ENCODE measurements at places on chromosomes 6 and 20.

- no peak for DNase-seq
These were observed 430.1 kb upstream of the SLC35B3 start for GRCh38 chr6:8865451-8865850.

DNA sequence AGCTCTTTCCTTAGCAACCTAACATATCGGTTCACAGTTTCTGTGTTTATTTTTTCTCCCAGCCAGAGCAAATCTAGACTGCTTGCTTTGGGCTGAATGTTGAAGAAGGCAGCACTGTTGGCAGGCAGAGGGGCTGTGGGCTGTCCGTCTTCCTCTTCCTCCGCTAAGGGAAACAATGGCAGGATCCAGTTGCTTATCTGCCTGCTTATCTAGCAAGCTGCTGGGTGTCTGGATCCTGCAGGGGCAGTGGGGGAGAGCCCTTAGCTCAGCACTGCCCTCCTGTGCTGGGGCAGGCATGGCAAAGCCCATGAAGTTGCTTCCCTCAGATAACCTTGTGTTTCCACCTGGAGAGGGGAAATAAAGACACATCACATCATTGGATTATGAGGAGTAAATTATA lies 92.7 kb upstream of the CD93 start:
- no peak for DNase-seq

DNA sequence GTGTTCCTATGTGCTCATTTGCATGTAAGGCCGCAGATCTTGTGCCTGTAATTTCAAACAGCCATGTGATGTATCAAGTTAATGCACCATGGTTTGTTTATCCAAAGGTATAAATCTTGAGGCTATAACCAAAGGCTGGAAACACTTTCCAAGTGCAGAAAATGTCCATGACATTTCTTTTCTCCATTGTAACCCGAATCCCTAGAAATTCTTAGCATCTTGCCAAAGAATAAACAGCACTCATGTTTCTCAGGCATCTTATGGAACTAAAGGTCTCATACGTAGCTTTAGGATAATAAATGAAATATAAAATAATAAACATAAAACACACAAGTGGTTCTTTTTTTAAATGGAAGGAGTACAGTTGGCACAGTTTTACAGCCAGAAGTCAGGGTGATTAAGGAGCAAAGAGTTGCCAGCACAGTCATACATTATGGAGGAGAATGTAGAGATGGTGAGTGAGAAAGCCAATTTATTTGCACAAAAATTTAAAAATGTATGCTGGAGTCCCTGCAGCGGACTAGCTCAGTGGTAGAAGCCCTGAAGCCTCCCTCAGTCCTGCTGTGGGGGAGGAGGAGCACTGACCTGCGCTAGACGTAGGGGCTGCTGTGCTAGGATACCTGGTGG lies 18.0 kb downstream of the CDH26 start:
- no peak for DNase-seq

DNA sequence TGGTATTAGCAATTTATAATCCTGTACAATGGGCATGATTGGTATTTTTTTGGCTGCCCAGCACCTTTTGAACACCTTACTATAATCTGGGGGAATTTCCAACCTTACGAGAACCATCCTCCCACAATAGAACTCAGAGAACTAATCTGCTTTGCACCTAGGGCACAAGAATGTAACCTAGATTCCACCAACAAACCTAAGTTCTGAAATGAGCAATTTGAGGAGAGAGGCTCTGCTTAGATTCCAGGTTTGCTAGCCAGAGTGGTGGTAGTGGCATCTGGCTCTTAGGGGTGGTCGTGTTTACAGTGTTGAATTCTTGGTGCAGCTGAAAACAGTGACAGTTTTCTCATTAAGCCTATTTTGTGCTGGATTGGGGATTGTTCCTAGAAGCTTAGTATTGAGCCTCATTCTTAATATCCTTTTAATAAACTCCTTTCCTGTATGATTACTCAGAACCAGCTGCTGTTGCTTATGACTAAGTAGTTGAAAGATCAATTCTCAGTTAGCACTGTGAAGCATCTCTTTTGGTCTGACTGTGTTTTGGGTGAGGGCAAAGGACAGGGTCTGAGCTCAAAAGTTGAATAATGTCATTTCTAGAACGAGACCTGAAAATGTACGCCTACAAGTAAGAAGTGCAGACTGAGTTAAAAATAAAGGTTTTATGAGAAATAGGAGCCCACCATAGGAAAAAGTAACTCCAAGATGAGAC lies 385.6 kb downstream of the CDKAL1 start:
- DNase-seq, result no peak

DNA sequence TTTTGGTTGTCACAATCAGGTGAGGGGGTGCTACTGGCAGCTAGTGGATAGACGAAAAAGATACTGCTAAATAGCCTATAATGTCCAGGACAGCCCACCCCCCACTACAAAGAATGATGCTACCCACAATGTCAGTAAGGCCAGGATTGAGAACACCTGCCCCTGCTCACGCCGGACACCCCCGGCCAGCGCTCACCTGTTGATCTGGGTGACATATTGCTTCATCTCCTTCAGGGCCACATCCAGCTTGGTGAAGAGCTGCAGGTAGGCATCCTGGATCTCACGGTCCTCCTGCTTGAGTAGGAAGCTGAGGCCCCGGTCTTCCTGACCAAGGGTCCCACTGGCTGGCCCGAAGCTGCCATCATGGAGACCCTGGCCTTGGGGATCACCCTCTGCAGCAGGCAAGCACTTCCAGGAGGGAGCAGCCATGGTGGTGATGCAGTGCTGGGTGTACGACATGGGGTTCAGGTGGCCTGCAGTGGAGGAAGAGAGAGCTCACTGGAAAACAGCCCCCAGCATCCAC lies 178.6 kb downstream of the PREX1 start:
- no peak for DNase-seq

GRCh38 chr20:19713822-19714578 lies 44.1 kb upstream of the RIN2 start:
- DNase-seq, result no peak

DNA sequence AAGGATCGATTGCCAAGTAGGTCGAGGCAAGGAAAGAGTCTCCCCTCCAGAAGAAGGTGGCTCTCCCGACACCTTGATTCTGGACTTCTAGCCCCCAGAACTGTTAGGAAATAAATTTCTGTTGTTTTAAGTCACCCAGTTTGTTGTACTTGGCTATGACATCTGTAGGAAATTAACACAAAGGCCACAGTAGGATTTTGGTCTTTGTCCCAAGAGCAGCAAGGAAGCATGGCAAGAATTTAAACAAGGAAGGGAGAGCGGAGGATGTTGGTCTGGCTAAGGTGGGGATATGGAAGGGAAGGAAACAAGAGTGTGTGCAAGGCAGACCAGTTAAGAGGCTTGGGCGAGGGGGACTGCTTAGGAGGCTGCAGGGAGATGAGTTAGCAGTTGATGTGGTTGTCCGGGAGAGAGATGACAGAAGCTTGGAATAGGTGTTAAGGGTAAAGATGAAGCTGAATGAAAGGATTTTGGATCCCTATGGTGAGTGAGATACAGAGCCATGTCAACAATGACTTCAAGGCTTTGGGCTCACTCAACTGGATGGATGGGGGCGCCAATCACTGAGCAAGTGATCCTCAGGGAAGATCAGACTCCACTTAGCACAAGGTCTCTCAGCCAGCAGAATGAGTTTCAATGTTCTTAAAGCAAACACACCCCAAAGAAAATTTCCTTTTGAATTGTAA lies 140.5 kb upstream of the ZNF217 start:
- DNase-seq, result no peak

- DNase-seq, result no peak
These were observed 2.0 kb downstream of the EDEM2 start for GRCh38 chr20:35145141-35145564.

GRCh38 chr6:97557355-97557754 lies 274.3 kb upstream of the MMS22L start:
- no peak for DNase-seq

DNA sequence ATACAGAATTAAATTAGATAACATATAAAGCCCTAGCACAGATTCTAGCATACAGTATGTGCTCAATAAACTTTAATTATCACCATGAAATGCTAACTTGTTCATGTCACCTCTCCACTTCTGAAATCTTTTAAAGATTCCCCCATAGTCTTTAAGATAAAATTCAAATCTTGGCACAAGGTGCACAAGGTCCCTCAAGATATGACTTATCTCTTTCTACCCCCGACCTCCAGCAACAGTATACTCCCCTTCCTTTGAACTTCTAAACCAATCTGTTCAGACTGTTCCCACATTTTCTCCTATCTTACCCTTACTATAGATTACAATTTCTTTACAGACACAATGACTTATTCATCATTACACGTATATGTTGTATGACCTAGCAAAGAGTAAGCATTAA lies 29.0 kb downstream of the SEC63 start:
- no peak for DNase-seq

GRCh38 chr6:167416676-167417430 lies 92.0 kb downstream of the TTLL2 start:
- no peak for DNase-seq

- no peak for DNase-seq
These were observed 417.8 kb upstream of the MANEA start for GRCh38 chr6:95159557-95159956.

DNA sequence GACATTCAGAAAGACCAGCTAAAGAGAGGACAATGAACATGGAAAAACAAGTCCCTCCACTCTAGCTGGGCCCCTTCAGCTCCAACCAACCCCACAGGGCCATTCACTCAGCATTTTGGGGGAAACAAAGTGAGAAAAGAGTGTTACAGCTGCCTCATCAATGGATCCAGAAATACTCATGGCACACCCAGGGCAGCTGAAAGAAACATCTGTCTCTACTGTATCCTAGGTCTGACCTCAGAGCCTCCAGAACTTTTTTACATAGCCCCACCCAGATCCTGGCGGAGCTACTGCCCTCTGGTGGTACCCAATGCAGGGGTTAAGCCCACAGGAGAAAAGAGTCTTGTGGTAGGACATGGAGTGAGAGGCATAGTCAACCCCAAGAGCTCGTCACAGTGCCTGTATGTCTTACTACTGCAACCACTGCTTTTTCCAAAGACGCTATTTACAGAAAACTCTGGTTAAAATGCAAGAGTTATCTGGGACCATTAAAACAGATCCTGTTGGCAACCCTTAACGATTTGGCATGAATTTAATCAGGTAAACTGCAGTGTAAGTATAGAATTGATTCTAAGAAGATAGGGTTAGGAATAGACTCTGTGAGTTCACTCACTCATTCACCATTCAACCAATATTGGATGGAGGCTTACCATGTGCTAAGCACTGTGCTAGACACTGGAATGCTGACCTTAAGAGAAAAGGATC lies 37.4 kb upstream of the FAM83C start:
- DNase-seq, result no peak

Measured in posterior cingulate gyrus (tissue), 11 donors.